A549 treated with dexamethasone at 1 μM for 4 hours (cell line): ENCODE measurements at places on chromosomes 4 and X. TPM values are rescaled to one million over a fixed set of nuclear protein-coding genes. Genes with fewer than 3 reads are reported as not detected.

The HTN1 gene
- total RNA-seq = 0.02 TPM in 1 of 5 replicates, not detected in the others

The CT45A1 gene
- not detected in 5 replicates for total RNA-seq

The RASGEF1B gene
- 0.04 to 0.05 TPM (median 0.05 TPM) in 4 of 5 replicates, not detected in the other for total RNA-seq

The CD38 gene
- total RNA-seq = 8.9 to 17.6 TPM (median 14.4 TPM) in 5 replicates

The GATB gene
- total RNA-seq = 11.0 to 11.9 TPM (median 11.4 TPM) in 5 replicates

The RTL9 gene
- total RNA-seq = 0.06 to 0.15 TPM (median 0.12 TPM) in 5 replicates

The ZXDA gene
- total RNA-seq = 1.2 to 2.2 TPM (median 1.7 TPM) in 5 replicates

The UGT2B7 gene
- 0.18 to 0.53 TPM (median 0.28 TPM) in 5 replicates for total RNA-seq
